ENCODE measurements at places on chromosomes 7 and 10.

DNA sequence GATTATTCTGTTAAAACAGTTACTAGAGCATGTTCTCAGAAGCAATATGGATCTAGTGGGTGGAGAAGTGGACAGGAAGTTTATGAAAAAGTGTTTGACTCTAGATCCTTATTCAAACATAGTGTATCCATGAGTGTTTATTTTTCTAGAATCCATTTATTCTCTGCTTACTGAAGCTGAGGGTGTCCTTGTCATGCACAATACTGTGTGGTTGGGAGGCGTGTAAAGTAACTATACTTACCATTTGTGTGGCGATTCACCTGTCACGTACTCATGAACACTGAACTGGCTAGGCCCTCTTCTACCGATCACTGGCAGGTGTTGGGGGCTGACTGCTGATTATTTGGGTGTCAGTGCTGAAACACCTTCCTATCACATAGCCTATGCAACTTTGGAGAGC is 74.0 kb downstream of the POU6F2 start:
- H3K4me3 ChIP-seq: no peak overlapping the region
- peak; percentile 30 for DNase-seq
- H3K4me1 ChIP-seq: no peaks in the 10 kb centered on the region
- H3K36me3 ChIP-seq: no peaks in the 10 kb centered on the region
- no peak overlapping the region for H3K27ac ChIP-seq

GRCh38 chr7:12801107-12801506 is 113.7 kb downstream of the ARL4A start:
- H3K4me3 ChIP-seq: peak overlapping the region; percentile 29
- H3K4me1 ChIP-seq: peaks cover 30% of the 10 kb centered on the region
- H3K27me3 ChIP-seq: no peaks in the 10 kb centered on the region

- no peak overlapping the region for H3K4me3 ChIP-seq
- no peak overlapping the region for H3K27ac ChIP-seq
- no peaks in the 10 kb centered on the region for H3K27me3 ChIP-seq
- no peak for DNase-seq
Measured at GRCh38 chr10:112991888-112992491, 41.9 kb downstream of the TCF7L2 start.

GRCh38 chr10:3889961-3890522 is 105.0 kb upstream of the KLF6 start:
- no peaks in the 10 kb centered on the region for H3K27me3 ChIP-seq
- peak overlapping the region; percentile 90 for H3K27ac ChIP-seq
- H3K4me3 ChIP-seq: no peak overlapping the region
- H3K36me3 ChIP-seq: no peaks in the 10 kb centered on the region
- H3K4me1 ChIP-seq: peaks cover 41% of the 10 kb centered on the region

- H3K4me3 ChIP-seq: no peak overlapping the region
- H3K27ac ChIP-seq: no peak overlapping the region
- no peak for DNase-seq
Measured at GRCh38 chr10:527416-527815, 162.1 kb downstream of the DIP2C start.

DNA sequence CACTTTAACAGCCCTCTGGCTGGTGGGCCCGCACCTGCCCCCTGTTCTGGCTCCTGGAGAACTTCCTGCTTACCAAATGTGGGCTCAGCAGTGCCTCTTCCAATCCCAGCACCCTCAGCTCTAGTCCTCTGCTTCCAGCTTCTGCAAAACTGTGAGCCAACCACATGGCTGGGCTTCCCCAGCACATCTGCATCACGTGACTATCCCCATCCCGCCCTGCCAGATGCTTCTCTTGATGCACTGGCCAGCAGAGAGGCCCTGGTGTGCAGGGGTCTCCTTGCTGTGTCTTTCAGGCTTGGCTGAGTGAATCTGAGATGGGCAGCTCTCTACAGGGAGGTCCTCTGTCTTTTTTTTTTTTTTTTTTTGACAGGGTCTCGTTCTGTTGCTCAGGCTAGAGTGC is 43.8 kb upstream of the DMBT1 start:
- H3K4me1 ChIP-seq: no peaks in the 10 kb centered on the region
- no peaks in the 10 kb centered on the region for H3K27me3 ChIP-seq
- H3K4me3 ChIP-seq: no peak overlapping the region
- no peaks in the 10 kb centered on the region for H3K36me3 ChIP-seq
- no peak overlapping the region for H3K27ac ChIP-seq

- H3K4me1 ChIP-seq: peaks cover 16% of the 10 kb centered on the region
- no peak for DNase-seq
- H3K27ac ChIP-seq: no peak overlapping the region
- no peaks in the 10 kb centered on the region for H3K36me3 ChIP-seq
- H3K27me3 ChIP-seq: peaks cover 20% of the 10 kb centered on the region
Measured at GRCh38 chr7:141013345-141013715, 1.4 kb downstream of the MRPS33 start.

DNA sequence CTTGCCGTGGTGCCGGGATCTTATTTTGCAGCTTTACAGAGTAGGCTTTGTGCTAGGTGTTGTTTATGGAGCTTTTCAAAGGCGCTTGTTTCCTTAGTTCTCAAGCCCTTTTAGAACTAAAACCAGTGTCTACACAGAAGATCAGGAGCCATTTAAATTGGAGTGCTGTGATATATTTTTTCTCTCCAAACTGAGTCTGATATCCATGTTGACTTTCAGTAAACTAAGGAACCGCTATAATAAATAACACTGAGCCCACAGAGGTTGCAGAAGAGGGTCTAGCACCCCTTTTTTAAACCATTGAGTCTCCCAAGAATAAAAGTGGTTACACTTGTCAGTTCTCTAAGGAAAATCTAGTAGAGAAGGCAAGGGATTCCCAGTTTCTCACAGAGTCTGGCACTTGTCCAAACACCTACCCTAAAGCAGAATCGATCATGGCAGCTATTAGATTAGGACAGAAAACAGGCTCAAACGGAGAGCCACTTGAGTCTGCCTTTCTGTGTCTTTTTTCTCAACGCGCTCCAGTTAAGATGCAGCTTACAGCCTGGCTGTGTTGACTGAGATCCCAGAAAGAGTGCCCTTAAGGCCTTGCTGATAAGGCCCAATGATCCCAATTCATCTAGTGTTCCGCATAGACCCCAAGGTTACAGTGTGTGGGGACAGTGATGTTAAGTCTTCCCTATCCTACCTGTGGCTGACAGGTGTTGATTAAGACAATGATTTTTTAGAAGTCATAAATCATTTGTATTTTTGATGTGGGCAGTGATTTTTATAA is 804 bp downstream of the TMEM106B start:
- H3K36me3 ChIP-seq: peaks cover 8% of the 10 kb centered on the region
- H3K4me3 ChIP-seq: peak overlapping the region; percentile 74
- no peaks in the 10 kb centered on the region for H3K27me3 ChIP-seq
- peaks cover 24% of the 10 kb centered on the region for H3K4me1 ChIP-seq
- DNase-seq: no peak

DNA sequence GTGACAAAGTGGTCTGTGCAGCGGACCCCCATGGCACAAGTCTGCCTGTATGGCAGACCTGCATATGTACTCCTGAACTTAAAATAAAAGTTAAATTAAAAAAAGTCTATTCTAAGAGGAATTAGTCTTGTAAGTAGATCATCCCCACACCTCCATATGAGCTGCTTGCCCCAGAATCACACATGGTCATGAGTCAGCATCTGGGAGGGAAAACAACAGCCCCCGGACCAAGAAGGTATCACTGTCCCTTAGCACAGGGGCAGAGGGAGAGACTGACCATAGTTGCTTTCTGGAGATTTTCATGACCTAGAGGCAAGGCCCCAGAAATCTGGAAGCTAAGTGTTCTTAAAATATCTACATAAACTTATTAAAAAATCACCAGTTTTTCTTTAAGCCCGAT is 86.6 kb upstream of the PDK4 start:
- H3K4me1 ChIP-seq: no peaks in the 10 kb centered on the region
- H3K27me3 ChIP-seq: no peaks in the 10 kb centered on the region
- no peak overlapping the region for H3K4me3 ChIP-seq
- H3K27ac ChIP-seq: no peak overlapping the region

GRCh38 chr7:8628656-8629055 is 195.2 kb downstream of the NXPH1 start:
- no peaks in the 10 kb centered on the region for H3K36me3 ChIP-seq
- no peaks in the 10 kb centered on the region for H3K4me1 ChIP-seq
- no peaks in the 10 kb centered on the region for H3K27me3 ChIP-seq
- no peak overlapping the region for H3K27ac ChIP-seq
- no peak overlapping the region for H3K4me3 ChIP-seq

- peaks cover 26% of the 10 kb centered on the region for H3K4me1 ChIP-seq
- H3K36me3 ChIP-seq: peaks cover 23% of the 10 kb centered on the region
- H3K27me3 ChIP-seq: no peaks in the 10 kb centered on the region
- no peak overlapping the region for H3K27ac ChIP-seq
Measured at GRCh38 chr7:150375662-150376521, 3.2 kb upstream of the ZNF775 start.

Measured in PC-9 (cell line).